ENCODE measurements at places on chromosomes 16 and 17.

GRCh38 chr17:68398691-68399637 lies 58.3 kb downstream of the WIPI1 start:
- no peak for DNase-seq

- DNase-seq, result no peak
Observed at GRCh38 chr16:14475370-14476139, 154.5 kb downstream of the PARN start.

DNA sequence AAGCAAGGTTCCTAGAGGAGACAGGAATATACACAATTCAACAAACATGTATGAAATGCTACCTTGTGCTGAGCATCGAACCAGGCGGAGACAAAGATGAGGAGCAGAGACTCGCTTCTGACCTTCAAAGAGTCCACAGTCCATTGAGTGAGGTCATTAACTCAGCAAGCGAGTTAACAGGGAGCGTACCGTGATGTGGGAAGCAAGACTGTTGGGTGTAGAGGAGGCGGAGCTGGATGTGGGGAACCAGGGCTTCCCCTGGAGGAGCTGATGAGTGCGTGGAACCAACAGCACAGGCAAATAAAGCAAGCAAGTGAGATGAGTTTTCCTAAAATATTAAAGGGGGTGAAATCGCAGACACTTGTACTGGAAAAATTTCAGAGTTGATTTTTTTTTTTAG lies 65.0 kb downstream of the NXN start:
- DNase-seq, result no peak

- DNase-seq, result no peak
Observed at GRCh38 chr16:88274847-88275246, 107.9 kb upstream of the ZNF469 start.

DNA sequence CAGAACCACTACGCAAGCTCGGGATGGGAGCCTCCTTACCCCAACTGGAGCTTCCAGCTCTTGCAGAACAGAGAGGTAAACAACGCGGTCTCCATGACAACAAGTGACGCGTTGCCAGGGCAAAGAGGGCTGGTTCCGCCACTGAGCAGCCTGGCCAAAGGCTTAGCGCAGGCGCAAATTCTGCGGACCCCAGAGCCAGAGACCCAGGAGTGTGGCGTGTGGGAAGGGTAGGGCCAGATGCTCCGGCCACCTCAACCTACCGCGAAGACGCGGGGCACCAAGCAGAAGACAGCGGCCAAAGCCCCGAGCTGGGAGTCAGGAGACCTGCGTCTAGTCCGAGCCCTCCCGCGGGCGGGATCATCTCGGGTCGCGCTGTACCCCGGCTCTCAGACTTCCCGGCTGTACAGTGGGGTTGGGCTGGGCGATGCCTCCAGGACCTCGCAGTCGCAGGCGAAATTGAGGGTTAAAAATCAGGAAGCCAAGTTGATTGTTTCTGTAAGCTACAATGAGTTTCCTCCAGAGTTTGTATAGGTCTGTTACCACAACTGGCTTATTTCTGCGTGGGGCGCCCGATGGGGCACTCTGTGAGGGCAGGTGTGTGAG lies at the start of gene TEKT1:
TSS of gene TEKT1 (minus strand) at position 69 of the 603 bp plus-strand sequence. CDS start 1,353 bp downstream, outside the sequence.
- peak; percentile 67 for DNase-seq

- DNase-seq, result no peak
Observed at GRCh38 chr17:31398381-31399311, 7.2 kb downstream of the RAB11FIP4 start.

- DNase-seq, result no peak
Observed at GRCh38 chr16:87880117-87880696, 10.9 kb upstream of the SLC7A5 start.

GRCh38 chr16:76963614-76964315 lies 227.2 kb upstream of the MON1B start:
- no peak for DNase-seq

DNA sequence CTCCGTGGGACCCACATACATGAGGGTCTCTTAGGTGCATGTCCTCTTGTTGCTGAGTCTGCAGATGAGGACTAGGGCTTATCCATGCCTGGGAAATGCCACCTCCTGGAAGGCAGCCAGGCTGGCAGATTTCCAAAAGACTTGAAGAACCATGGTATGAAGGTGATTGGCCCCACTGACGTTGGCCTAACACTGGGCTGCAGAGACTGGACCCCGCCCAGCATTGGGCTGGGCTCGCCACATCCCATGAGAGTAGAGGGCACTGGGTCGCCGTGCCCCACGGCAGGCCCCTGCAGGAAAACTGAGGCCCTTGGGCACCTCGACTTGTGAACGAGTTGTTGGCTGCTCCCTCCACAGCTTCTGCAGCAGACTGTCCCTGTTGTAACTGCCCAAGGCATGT lies 38.2 kb upstream of the IL21R start:
- DNase-seq, result no peak

DNA sequence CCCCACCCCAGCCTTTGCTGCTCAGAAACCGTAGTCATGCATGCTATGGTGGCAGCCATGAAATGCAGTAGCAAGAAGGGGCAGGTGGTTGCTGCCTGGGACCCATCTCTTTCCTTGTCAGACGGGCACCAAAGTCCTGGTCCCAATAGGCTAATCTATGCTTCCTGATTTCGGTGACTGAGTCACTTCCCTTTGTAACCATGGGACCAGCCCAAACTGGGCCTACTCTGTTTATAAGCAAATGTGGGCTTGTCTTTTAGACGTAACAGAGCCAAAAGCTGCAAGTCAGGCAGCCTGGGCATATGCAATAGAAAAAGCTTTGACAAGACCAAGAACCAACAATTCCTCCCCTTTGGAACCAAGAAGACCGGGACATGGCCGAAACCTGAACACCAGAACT lies 99.1 kb upstream of the RBBP6 start:
- no peak for DNase-seq

DNA sequence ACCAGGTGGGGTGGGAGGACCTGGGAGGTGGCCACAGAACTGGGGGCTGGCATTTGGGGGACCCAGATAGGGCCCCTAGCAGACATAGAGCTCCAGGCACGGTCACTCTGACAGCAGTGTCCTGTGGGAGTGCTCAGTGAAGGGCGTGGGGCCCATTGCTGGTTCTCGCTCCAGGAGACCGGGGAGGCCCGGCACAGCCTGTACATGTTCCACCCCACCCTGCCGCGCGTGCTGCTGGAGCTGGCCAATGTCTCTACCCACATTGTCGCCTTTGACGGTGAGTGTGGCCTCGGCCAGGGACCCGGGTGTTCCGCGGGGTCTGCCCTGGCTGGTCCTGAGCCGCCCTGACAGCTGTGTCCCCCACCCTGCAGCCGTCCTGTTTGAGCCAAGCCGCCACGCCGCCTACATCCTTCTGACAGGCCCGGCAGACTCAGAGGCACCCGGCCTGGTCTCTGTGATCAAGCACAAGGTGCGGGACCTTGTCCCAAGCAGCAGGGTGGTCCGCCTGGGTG lies 11.2 kb downstream of the RGS11 start:
- no peak for DNase-seq

- no peak for DNase-seq
Observed at GRCh38 chr17:2024572-2025219, 438 bp downstream of the RTN4RL1 start.

- no peak for DNase-seq
Observed at GRCh38 chr16:75922250-75922649, 196.0 kb upstream of the CPHXL start.

Measured in amygdala (tissue), 56 donors.